ENCODE measurements at places on chromosomes 13 and 19.

- H3K27ac ChIP-seq = no peak overlapping the region
- DNase-seq = no peak
- H3K36me3 ChIP-seq = no peaks in the 10 kb centered on the region
- no peak overlapping the region for H3K4me3 ChIP-seq
- H3K4me1 ChIP-seq = peaks cover 10% of the 10 kb centered on the region
Observed at GRCh38 chr13:80547885-80548825, 207.2 kb upstream of the SPRY2 start.

DNA sequence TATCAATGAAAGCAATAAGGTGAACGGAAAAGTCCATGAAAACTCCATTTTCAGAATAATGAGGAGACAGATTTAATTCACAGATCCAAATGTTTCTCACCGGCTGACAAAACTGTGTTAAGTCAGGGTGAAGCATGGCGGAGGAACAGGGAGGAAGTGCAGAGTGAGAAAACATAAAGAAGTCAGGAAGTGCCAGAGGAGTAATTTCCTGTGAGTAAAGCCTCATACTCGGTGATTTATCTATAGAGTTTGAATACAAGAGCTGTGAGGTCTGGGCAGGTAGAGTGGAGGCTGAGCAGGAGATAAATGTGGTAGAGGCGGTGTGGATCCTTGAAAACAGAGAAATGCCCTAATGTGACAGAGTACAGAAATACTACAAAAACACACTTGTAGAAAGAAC lies 11.4 kb downstream of the CARD8 start:
- H3K27ac ChIP-seq = no peak overlapping the region
- no peak for DNase-seq
- H3K36me3 ChIP-seq = peaks cover 55% of the 10 kb centered on the region
- no peaks in the 10 kb centered on the region for H3K27me3 ChIP-seq
- H3K4me1 ChIP-seq = peaks cover 16% of the 10 kb centered on the region

DNA sequence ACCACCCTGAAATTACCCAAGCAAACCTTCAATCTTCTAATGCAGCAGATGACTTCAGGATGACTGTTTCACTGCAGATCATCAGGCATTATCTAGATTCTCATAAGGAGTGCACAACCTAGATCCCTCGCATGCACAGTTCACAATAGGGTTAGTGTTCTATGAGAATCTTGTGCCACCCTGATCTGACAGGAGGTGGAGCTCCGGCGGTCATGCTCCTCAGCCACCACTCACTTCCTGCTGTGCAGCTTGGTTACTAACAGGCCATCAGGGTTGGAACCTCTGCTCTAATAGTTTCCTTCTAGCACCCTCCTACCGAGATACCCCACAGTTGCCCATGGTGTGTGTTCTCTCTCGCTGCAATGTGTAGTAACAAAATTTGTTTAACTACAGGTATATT lies 442.8 kb downstream of the FGF14 start:
- H3K27me3 ChIP-seq = no peaks in the 10 kb centered on the region
- no peak for DNase-seq
- H3K36me3 ChIP-seq = no peaks in the 10 kb centered on the region
- no peak overlapping the region for H3K27ac ChIP-seq

DNA sequence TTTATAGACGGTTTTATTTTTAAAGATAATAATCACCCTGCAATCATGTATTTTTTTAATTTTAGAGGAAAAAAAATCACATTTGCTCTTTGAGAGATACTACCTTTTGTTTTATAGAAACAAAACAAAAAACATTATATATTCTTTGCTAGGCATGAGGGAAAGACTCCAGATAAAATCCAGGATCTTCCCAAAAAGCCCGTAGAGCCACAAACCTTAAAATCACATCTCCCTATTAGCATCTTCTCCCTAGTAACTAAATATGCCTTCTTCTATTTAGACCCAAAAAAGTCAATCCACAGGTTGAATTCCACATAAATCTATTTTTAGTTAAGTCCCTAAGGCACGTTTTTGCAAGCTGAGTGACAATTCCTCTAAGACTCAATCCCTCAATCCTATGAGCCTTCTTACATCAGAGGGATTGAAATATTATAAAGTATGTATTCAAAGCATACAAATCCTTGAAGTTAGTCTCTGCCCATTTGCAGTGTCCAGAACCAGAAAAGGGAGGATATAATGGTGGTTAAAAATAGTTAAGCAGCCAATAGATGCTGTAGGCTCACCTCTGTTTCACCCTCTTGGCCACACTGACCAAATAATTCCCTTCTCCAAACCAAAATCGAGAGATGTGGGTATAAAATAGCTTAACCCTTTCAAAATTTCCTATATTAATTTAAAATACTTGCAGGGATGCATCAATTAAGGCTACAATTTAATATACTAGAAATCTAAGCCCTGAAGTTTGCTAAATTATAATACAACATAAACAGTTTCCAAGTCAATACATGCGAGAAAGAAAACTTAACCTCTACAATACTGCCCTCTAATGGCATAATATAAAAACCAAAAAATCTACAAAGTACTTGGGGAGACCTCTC lies 64.0 kb downstream of the SERP2 start:
- H3K36me3 ChIP-seq = peaks cover 16% of the 10 kb centered on the region
- H3K27ac ChIP-seq = peak overlapping the region; percentile 92
- H3K4me3 ChIP-seq = peak overlapping the region; percentile 86
- peaks cover 44% of the 10 kb centered on the region for H3K4me1 ChIP-seq
- DNase-seq = no peak
- H3K27me3 ChIP-seq = no peaks in the 10 kb centered on the region

DNA sequence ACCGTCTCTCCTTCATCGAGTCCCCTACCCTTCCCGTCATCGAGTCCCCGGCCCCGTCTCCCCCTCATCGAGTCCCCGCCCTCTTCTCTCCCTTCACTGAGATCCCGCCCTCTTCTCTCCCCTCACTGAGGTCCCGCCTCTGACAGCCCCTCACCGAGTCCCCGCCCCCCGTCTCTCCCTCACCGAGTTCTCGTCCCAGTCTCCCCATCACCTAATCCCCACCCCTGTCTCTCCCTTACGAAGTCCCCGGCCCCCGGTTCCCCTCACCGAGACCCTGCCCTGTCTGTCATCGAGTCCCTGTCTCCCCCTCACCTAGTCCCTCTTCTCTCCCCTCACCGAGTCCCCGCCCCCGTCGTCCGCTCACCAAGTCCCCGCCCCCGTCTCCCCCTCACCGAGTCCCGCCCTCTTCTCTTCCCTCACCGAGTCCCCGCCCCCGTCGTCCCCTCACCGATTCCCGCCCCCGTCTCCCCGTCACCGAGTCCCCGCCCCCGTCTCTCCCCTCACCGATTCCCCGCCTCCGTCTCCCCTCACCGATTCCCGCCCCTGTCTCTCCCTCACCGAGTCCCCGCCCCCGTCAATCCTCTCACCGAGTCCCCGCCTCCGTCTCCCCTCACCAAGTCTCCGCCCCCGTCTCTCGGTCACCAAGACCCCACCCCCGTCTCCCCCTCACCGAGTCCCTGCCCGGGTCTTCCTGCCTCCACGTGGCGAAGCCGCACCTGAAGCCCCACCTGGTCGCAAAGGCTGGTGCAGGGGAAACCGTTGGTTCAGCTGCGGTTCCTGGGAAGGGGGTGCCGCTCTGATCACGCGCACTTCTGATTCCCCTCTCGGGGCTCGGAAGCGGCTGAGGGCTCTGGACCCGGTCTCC lies 23.9 kb upstream of the ZNF846 start:
- peaks cover 20% of the 10 kb centered on the region for H3K4me1 ChIP-seq
- no peaks in the 10 kb centered on the region for H3K36me3 ChIP-seq
- H3K27ac ChIP-seq = peak overlapping the region; percentile 90
- DNase-seq = peak; percentile 100

GRCh38 chr13:60148918-60149317 lies 14.8 kb downstream of the DIAPH3 start:
- H3K27me3 ChIP-seq = no peaks in the 10 kb centered on the region
- H3K4me1 ChIP-seq = no peaks in the 10 kb centered on the region
- no peak for DNase-seq
- no peaks in the 10 kb centered on the region for H3K36me3 ChIP-seq

- no peaks in the 10 kb centered on the region for H3K27me3 ChIP-seq
- no peak overlapping the region for H3K4me3 ChIP-seq
- H3K4me1 ChIP-seq = no peaks in the 10 kb centered on the region
Observed at GRCh38 chr13:50156140-50156539, 140.9 kb downstream of the KCNRG start.
